ENCODE measurements at places on chromosomes 11 and 22. TPM values are rescaled to one million over a fixed set of nuclear protein-coding genes. Genes with fewer than 3 reads are reported as not detected.

OR51A4 gene
- not detected for total RNA-seq

SLN gene
- 5,775 TPM for total RNA-seq

DNA sequence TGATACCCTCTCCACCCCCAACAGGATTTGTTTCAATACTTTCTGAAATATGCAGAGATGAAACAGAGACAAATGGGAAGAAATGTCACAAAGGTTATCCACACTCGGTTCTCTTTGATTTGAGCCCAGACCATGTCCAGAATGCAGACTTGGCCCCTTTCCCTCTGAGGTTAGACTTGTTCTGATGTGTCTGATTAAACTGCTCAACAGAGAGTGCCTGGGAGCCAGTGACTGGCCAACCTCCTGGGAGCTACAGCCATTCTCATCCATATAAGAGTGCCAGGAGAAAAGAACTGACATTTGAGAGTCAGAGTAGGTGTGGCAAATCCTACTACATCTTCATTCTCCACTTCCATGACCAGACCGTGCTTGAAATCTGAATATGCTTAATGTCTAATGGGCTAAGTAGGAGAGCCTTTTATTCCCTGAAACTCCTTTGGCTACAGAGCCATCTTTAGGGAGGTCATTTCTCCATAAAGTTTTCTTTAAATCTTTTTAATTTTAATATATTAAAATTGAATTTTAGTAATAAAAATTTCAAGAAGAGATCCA is 201.4 kb downstream of the BLID start:
- DNase-seq, result no peak

- DNase-seq, result no peak
Observed at GRCh38 chr11:15967966-15968365, 388.4 kb downstream of the SOX6 start.

CRYAB gene
- 779 TPM for total RNA-seq

DGCR6 gene
- total RNA-seq, result 14.5 TPM

DNA sequence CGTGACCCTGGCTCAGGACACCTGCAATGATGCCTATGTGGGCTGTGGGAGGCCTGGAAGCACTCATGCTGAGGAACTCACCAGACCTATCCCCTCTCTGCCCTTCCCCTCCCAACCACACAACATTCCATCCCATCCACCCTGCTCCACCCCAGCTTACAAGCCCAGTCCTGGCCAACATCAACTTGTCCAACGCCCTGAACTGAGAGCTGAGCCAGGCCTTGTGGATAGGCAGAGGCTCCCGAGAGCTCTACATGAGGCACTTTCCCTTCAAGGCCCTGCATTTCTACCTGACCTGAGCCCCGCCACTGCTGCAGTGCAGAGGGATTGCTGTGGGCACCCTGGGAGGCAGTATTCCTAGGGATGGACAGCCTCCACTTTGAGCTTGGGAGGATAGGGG is 112.4 kb downstream of the PDE2A start:
- no peak for DNase-seq

TCP11L1 gene
- total RNA-seq, result 8.3 TPM

DNA sequence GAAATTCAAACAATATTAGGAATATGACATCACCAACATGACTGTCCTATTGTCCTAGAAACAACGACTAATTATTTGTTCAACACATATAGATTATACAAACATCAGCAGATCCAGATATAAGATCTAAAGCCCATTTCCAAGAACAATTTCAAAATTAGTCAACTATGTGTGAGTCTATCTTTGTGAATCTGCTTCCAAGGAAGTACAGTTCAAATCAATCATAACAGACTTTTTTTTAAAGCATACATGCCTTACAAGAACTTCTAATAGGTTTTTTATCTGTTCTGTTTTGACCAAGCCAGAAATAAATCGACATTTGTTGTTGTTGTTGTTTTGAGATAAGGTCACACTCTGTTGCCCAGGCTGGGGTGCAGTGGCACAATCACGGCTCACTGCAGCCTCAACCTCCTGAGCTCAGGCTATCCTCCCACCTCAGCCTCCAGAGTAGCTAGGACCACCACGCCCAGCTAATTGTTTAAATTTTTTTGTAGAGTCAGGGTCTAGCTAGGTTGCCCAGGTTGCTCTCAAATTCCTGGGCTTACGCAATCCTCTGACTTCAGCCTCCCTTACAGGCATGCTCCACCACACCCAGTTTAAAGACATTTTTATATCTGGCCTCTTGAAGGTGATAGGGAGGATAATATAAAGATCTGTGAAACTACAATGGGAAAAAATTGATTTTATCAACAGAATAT is 54.8 kb downstream of the DENND5A start:
- DNase-seq, result no peak

- DNase-seq, result no peak
Observed at GRCh38 chr11:108944471-108945178, 279.8 kb downstream of the DDX10 start.

DNAJC4 gene
- total RNA-seq, result 20.5 TPM

BTBD18 gene
- not detected for total RNA-seq

DNA sequence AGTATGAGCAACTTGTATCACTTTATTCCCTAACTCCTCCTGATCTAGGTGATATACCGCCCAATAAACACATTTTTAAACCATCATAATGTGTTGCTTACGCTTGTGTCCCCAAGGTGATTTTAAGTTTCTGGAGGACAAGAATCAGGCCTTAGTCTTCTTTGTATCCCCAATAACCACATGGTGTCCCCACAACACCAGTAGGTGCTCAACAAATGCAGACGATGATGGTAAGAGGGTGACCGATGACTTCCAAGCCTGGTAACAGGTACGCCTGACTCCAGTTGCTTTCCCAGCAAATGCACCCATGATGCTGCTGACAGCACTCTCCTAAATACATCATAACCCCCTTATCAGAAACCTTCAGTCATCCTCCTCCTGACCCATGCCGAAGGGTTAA is 64.2 kb downstream of the EFCAB6 start:
- DNase-seq, result no peak

DNA sequence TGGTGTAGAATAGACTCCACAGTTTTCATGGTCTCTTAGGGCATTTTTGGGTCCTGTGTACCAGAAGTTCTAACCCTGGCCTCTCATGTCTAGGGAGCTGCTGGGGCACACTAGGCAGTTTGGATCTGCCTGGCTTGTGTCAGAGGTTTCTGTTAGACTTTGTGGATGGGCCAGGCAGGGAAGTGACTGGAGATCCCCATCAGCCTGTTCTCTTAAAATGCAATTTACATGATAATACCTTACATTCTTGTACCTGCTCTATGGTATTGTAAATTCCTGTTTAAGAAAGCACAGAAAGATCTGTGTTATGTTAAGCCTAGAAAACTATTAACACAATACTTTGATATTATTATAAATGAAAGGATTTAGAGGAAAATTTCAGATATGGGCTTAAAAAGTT is 104.0 kb downstream of the ARHGAP42 start:
- DNase-seq, result no peak

GAL gene
- total RNA-seq, result not detected

WNT11 gene
- 2.9 TPM for total RNA-seq

GRCh38 chr11:31874631-31875191 is 63.6 kb upstream of the PAX6 start:
- no peak for DNase-seq

- no peak for DNase-seq
Observed at GRCh38 chr11:35326266-35326879, 93.0 kb downstream of the SLC1A2 start.

Measured in gastrocnemius medialis (tissue), 4 donors.